ENCODE measurements at places on chromosomes 6 and 20. TPM values are rescaled to one million over a fixed set of nuclear protein-coding genes. Genes with fewer than 3 reads are reported as not detected.

The ZNF334 gene
- 15.7 TPM for total RNA-seq

The RWDD2A gene
- total RNA-seq: 5.7 TPM

The AARS2 gene
- 9.7 TPM for total RNA-seq

The PRKN gene
- 7.2 TPM for total RNA-seq

The PTK6 gene
- not detected for total RNA-seq

The STX7 gene
- 47.8 TPM for total RNA-seq

The CFAP206 gene
- 3.7 TPM for total RNA-seq

DNA sequence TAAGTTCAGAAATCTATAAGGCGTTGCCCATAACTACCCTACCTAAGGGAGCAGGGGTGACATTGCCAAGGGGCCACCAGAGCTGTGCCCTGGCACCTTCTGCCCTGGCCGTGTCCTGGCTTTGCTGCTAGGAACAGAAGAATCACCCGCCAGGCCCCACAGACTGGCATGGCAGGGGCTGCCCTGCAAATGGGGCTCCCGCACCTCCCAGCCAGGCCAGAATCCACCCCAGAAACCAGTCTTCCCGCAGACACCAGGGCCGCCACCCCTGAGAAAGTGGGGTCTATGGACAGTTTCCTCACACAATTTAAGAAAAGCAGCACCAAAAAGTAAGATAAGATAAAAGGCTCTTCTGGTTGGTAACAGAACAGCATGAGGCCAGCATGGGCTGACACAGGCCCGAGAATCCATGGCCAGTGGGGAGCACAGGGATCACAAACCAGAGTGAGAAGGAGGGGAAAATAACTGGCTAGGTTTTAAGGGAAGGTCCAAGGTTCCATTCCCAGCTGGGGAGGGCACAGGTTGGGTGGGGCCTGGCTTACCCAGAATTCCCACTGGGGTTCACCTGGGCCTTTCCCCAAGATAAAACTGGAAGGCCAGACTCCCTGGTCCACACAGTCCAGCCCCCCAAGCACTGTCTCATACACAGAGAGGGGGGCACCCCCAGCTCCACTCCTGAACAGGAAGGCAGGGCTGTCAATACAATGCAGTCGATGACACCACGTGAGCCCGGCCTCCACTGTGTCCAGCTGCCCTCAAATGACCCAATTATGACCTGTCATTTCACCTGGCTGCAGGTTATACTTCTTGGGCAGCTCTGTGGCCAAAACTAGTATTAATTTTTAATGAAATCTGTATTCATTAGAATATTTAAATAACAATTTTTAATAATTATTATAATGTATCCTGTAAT is 59.4 kb downstream of the PYGB start:
- H3K27ac ChIP-seq: no peak overlapping the region
- H3K27me3 ChIP-seq: no peaks in the 10 kb centered on the region
- peaks cover 20% of the 10 kb centered on the region for H3K4me1 ChIP-seq
- no peak for DNase-seq

GRCh38 chr6:11245381-11246256 is 13.2 kb upstream of the NEDD9 start:
- no peaks in the 10 kb centered on the region for H3K27me3 ChIP-seq
- peaks cover 25% of the 10 kb centered on the region for H3K4me1 ChIP-seq
- no peak overlapping the region for H3K27ac ChIP-seq
- DNase-seq: no peak

DNA sequence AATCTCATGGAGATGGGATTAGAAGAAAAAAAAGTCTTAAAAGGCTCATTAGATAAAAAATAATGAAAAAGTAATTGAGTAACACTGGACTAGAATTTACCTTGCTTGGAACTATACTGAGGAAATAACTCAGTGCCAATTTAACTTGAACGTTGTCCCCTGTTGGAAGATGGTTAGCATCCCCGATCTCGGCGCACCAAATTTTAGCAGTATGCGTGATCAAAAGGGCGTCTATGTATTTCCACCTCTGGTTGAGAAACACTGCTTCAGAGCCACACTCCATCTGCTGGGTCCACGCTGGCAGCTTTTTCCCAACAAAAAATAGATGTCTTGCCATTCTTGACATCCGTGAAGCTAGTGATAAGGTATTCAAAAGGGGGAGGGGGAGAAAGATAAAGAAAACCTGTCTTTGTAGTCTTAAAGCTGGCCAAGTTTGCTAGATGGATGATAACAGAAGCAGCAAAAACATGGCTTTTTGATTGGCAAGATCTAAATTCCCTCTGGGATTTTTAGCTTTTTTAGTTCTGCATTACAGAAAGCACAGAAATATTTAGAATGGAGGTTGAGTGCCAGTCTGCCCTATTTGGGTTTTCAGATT is 6.4 kb downstream of the HINT3 start:
- no peaks in the 10 kb centered on the region for H3K36me3 ChIP-seq
- no peak overlapping the region for H3K4me3 ChIP-seq
- H3K27ac ChIP-seq: no peak overlapping the region
- DNase-seq: no peak
- H3K27me3 ChIP-seq: no peaks in the 10 kb centered on the region

- no peak overlapping the region for H3K4me3 ChIP-seq
- H3K4me1 ChIP-seq: no peaks in the 10 kb centered on the region
- no peak overlapping the region for H3K27ac ChIP-seq
- DNase-seq: no peak
- no peaks in the 10 kb centered on the region for H3K27me3 ChIP-seq
- no peaks in the 10 kb centered on the region for H3K36me3 ChIP-seq
Observed at GRCh38 chr6:30530014-30530413, 26.3 kb downstream of the GNL1 start.

- no peak for DNase-seq
- H3K4me3 ChIP-seq: no peak overlapping the region
- H3K27me3 ChIP-seq: no peaks in the 10 kb centered on the region
- no peaks in the 10 kb centered on the region for H3K36me3 ChIP-seq
- no peaks in the 10 kb centered on the region for H3K4me1 ChIP-seq
Observed at GRCh38 chr6:149194820-149195558, 122.5 kb upstream of the TAB2 start.

- no peaks in the 10 kb centered on the region for H3K27me3 ChIP-seq
- H3K36me3 ChIP-seq: no peaks in the 10 kb centered on the region
- H3K27ac ChIP-seq: no peak overlapping the region
- no peak for DNase-seq
- H3K4me3 ChIP-seq: no peak overlapping the region
Observed at GRCh38 chr6:46011188-46012085, 4.2 kb downstream of the CLIC5 start.

DNA sequence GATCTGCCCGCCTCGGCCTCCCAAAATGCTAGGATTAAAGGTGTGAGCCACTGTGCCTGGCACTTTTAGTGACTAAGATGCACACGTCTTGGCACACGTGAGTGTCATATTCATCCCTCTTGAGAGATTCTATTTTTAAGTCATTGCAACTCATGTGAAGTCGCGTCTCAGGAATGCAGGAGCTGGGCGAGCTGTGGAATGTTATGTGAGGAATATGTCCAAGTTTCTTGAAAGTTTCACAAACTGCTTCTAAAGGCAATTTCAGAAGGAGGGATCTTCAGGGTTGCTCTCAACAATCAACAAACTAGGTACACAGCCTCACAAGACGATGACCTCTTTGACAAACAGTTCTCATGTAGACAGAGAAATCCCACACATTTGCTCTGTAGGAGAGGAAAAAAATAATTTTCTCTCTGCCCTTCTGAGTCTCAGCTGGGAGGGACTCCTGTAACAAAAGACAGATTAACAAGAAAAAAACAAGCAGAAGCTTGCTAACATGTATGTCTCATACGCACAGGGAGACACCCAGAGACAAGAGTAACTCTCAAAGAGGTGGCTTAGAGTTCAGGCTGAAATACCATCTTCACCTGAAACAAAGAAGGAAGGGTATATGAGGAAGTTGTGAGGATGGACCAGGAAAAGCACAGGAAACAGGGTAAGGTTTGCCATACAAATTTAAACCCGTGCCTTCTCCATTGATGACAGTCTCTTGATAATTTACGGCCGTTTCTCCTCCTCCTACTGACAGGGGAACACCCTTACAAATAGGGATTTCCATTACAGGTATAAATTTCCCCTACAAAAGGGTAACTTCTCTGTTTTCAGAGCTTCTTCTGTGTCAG is 45.3 kb upstream of the FAM50B start:
- H3K4me1 ChIP-seq: peaks cover 55% of the 10 kb centered on the region
- H3K27me3 ChIP-seq: no peaks in the 10 kb centered on the region
- H3K36me3 ChIP-seq: no peaks in the 10 kb centered on the region
- H3K4me3 ChIP-seq: no peak overlapping the region
- DNase-seq: peak; percentile 78

DNA sequence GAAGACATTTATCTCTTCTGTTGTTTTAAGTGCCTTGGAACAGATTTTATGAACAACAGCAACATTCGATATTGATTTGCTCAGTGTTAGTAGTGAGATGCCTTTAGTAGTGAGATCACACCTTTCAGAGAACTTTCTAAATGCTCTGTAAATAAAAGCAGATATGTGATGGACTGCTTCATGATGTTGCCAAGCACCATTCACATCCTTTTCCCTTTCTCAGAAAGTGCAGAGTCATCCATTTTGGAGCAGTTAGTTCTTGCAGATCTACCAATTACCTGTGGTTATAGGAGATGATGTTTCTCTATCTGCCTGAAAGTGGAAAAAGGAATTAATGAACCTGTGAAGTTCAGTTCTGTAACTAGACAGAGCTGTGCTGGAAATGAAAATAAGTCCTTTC is 27.0 kb downstream of the CBFA2T2 start:
- no peaks in the 10 kb centered on the region for H3K27me3 ChIP-seq
- no peak for DNase-seq
- no peaks in the 10 kb centered on the region for H3K36me3 ChIP-seq
- peak overlapping the region; percentile 27 for H3K27ac ChIP-seq
- no peak overlapping the region for H3K4me3 ChIP-seq

DNA sequence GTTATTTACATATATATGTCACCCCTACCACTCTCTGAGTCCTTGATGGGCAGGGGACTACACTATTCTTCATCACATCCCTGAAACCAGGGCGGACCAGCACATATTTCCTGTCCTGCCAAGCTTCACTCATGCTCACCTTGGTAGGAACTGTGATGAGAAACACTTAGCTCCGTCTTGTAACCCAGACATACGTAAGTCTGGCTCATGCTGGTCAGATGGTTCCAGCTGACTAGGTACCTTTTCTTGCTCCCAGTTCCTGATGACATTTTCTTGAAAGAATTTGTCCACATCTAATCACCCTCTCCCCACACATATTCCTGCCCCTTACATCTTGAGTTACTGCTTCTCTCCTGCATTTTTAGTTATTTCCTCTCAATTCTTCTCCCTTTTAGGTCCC is 122.2 kb upstream of the MYLIP start:
- no peak overlapping the region for H3K4me3 ChIP-seq
- DNase-seq: no peak
- no peaks in the 10 kb centered on the region for H3K4me1 ChIP-seq
- no peak overlapping the region for H3K27ac ChIP-seq
- no peaks in the 10 kb centered on the region for H3K27me3 ChIP-seq

DNA sequence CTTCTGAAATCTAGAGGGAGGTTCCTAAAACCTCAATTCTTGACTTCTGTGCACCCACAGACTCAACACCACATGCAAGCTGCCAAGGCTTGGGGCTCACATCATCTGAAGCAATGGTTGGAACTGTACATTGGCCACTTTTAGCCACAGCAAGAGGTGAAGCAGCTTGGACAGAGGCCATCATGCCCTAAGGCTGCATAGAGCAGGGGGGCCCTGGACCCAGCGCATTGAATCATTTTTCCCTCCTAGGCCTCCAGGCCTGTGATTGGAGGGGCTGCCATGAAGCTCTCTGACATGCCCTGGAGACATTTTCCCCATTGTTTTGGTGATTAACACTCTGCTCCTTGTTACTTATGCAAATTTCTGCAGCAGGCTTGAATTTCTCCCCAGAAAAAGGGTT is 145.9 kb downstream of the C6orf118 start:
- H3K36me3 ChIP-seq: no peaks in the 10 kb centered on the region
- H3K4me1 ChIP-seq: no peaks in the 10 kb centered on the region
- no peaks in the 10 kb centered on the region for H3K27me3 ChIP-seq

- H3K36me3 ChIP-seq: no peaks in the 10 kb centered on the region
- peak; percentile 55 for DNase-seq
- H3K4me3 ChIP-seq: no peak overlapping the region
- no peak overlapping the region for H3K27ac ChIP-seq
Observed at GRCh38 chr20:48586730-48587129, 241.1 kb downstream of the PREX1 start.

DNA sequence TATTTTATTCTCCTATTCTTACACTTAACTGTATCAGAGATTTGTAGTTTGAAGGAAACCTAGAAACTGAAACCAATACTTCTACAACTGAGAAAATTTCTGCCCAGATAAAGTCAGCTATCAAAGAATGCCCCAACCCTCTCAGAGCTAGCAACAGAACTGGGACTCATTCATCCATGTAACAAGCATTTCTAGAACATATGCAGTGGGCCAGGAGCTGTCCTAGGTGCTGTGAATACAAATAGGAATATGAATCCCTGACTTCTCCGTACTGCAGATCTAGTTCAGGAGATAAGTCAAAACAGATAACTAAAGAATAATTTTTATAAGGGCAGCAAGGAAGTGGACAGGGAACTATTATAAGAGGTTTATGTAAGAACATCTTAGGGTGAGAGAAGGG is 654.1 kb upstream of the NOX3 start:
- H3K27me3 ChIP-seq: no peaks in the 10 kb centered on the region
- no peak overlapping the region for H3K27ac ChIP-seq
- DNase-seq: peak; percentile 31
- no peaks in the 10 kb centered on the region for H3K4me1 ChIP-seq

DNA sequence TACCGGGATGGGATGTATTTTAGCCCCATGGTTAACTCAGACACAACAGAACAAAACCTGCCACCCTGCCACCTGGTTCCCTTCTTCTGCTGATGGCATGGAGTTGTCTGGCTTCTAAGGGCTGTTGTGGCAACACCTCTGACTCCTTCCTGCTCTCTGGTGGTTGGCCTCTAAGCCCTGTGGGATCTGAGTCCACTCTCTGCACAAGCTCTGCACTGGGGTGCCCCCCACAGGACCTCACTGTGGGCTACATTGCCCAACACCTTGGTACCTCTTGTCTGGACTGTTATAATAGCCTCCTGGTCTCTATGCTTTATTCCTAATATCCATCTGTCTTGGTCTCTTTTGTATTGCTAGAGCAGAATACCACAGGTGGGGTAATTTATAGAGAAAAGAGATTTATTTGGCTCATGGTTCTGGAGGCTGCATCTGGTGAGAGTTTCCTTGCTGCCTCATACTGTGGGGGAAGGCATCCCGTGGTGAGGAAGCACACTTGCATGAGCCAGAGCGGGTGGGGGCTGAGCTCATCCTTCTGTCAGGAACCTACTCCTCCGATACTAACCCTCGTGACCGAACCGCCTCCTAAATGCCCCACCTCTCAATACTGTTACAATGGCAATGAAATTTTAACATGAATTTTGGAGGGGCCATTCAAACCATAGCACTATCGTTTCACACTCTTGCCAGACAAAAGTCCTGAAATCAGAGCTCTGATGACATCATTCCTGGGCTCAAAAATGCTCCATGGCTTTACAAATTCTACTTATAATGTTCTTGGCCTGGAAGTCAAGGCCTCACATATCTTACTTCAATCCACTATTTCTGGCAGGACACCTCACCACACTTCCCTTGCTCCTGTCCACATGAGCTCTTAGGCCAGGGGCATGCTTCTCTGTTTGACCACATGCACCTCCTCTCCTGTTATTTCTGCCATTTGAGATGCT is 127.2 kb downstream of the PAX1 start:
- H3K36me3 ChIP-seq: no peaks in the 10 kb centered on the region
- DNase-seq: no peak
- no peaks in the 10 kb centered on the region for H3K27me3 ChIP-seq
- H3K4me3 ChIP-seq: no peak overlapping the region
- no peaks in the 10 kb centered on the region for H3K4me1 ChIP-seq

- H3K27ac ChIP-seq: no peak overlapping the region
- no peaks in the 10 kb centered on the region for H3K4me1 ChIP-seq
- H3K36me3 ChIP-seq: peaks cover 60% of the 10 kb centered on the region
- H3K4me3 ChIP-seq: no peak overlapping the region
Observed at GRCh38 chr20:62336329-62336728, 30.8 kb downstream of the LAMA5 start.
